ENCODE measurements at places on chromosomes 12 and 14.

DNA sequence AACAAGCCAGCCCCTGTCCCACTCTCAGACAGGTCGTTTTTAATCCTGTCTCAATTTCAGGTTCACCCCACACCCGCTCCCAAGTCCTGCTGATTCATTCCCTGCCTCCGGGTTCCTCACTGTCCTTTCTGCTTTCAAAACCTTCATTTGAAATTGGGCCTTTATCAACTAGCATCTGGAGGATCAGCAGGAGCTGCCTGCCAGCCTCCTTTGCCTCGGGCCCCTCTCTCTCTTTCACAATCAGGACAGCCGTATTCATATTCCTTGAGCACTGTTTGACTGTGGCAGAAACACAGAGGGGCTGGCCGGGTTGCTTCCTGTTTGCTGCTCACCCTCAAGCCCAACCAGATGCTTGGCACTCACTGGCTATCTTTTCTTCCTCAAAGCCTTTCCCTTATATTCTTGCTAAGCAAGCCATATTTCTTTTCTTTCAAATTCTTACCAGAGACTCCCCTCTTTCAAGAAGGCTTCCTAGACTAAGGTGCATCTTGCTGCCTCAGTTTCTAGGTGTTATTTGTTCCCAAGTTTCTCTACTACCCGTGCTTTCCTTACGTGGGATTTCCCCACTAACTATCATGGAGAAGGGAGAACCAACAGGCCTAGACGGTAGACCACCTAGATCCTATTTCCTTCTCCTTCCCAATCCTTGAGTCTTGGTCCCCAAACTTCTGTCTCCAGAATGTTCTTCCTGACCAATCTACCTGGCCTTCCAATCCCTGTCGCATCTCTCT is 3.0 kb downstream of the GALNT6 start:
- no peak for DNase-seq

DNA sequence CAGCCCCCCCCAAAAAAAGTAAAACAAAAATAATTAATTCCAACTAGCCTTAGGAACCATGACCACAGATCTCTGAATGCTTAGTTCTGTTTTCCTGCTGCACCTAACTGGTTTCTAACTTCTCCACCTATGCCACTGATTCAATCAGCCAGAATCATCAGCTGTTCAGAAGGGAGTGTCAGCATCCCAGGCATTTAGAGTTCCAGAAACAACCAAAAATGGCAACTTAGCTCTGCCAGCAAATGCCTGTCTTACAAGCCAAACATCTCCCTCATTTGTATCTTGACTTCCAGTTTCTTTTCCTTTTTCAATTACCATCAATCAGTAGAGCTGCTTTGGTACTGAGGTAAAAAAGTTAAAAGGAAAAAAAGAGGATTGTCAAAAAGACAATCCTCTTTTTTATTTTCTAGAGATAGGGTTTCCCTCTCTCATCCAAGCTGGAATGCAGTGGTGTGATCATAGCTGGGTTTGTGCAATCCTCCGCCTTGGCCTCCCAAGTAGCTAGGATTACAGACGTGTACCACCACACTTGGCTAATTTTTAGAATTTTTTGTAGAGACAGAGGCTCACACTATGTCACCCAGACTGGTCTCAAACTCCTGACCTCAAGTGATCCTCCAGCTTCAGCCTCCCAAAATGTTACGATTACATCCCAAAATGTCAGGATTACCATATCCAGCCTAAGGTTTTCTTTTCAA is 45.2 kb upstream of the ISM2 start:
- DNase-seq: no peak

DNA sequence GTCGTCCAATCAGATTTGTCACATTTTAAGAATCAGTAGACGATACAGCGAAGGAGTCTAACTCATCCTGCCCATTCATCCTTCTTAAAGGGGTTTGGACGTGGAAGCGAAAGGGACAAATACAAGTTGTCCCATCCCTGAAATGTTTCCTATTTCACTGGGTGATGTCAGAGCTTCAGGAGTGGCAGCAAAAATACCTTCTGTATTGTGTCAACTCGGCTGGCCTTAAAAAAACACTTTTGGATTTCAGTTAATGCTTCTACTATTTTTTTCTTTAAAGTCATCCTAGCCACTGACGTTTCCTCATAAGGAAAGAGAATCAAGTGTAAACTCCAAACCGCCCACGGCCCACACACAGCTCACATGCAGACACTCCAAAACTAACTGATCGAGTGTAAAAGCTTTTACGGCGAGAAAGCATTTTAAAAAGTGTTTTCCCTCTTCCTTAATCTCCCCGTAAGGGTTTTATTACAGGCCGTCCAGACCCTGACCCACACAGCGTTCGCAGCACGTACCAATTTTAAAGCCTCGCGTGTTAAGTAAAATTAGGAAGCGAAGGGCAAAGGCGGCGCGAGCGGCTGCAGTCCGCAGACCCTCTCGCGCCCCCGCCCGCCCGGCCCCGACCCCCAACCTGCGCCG is 593 bp downstream of the CFL2 start:
- DNase-seq: peak; percentile 32

GRCh38 chr12:76450690-76451089 is 102.5 kb upstream of the BBS10 start:
- no peak for DNase-seq

- no peak for DNase-seq
Measured at GRCh38 chr14:33120966-33121365, 182.3 kb downstream of the NPAS3 start.

DNA sequence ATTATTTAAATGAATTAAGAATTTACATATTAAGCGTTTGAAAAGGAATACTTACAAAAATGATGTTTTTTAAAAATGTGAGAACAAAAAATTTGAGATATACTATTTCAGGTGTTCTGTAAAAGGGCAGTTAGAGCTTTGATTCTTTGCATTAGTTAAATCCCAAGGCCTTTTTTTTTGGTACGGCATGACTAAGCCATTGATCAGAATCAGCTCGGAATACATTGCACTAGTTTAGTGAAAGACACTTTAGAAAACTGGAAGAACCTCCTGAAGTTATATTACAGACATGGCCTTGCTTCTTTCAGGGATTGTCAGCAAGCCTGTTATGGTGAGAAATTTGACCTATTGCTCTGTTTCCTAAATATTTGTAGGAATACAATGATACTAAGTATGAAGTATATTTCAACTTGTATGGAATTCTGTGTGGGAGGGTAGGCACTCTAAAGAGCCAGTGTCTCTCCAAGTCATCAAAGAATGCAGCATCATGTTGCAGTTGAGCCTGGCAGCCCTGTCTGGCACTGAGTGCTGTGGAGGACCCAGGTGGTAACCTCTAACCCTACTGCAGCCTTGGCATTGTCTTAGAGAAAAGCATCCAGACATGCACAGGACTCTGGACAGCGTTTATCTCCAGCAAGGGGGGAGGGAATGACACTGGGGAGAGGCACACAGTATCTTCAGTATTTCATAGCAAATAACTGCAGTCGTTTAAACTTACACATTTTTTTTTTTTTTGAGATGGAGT is 1.5 kb downstream of the KLC1 start:
- no peak for DNase-seq

- no peak for DNase-seq
Measured at GRCh38 chr12:45674181-45674977, 55.1 kb upstream of the ARID2 start.

- no peak for DNase-seq
Measured at GRCh38 chr14:68551045-68551683, 241.7 kb downstream of the ZFP36L1 start.

GRCh38 chr12:6279631-6280030 is 30.9 kb upstream of the PLEKHG6 start:
- no peak for DNase-seq

DNA sequence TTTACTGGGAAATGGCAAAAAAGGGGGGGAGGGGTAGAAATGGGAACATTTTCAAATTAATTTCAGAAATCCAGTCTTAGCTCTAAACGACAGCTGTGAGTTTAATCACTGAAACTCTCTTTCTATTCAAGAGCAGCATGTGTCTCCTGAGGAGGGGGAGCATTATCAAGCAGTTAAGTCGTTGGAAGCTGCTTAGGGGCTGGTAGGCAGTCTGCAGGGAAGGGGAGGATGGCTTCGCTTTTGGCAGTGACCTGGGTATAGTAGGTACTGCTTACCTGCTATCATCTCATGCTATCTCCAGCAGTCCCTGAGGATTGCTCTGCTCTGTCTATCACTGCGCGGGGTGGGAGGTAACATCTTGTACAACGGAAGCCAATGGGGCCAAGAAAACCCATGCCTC is 567.4 kb downstream of the NRXN3 start:
- no peak for DNase-seq

GRCh38 chr14:68413509-68413908 is 379.4 kb downstream of the ZFP36L1 start:
- no peak for DNase-seq

GRCh38 chr12:23253191-23253590 is 628.2 kb downstream of the ETNK1 start:
- no peak for DNase-seq

GRCh38 chr14:31582836-31583452 is 21.7 kb downstream of the NUBPL start:
- DNase-seq: no peak

- no peak for DNase-seq
Measured at GRCh38 chr14:89977668-89978067, 21.9 kb downstream of the TDP1 start.

- DNase-seq: no peak
Measured at GRCh38 chr12:125996443-125996842, 931.2 kb downstream of the AACS start.

GRCh38 chr12:56722832-56723231 is 2.3 kb downstream of the NACA start:
- DNase-seq: no peak

- DNase-seq: no peak
Measured at GRCh38 chr12:1439687-1440086, 154.7 kb downstream of the FBXL14 start.

DNA sequence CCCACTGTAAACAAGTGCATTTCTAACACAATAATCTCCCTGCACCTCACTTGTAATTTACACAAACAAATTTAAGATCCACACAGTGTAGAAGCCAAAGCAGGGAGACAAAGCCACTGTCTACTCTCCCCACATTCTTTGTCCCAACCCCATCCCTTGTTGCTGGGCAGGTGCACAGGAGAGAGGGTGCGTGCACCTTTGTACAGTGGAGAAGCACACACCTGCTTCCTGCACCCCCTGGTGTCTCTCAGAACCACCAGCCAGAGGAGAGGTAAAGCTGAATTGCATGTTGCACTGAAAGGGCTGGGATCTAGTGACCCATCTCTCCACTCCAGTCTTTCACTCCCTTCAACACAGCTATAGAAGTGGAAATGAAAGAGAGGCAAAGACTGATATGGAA is 51.4 kb upstream of the IFNG-AS1 start:
- no peak for DNase-seq

- no peak for DNase-seq
Measured at GRCh38 chr14:43014338-43014737, 1407.7 kb downstream of the LRFN5 start.

DNA sequence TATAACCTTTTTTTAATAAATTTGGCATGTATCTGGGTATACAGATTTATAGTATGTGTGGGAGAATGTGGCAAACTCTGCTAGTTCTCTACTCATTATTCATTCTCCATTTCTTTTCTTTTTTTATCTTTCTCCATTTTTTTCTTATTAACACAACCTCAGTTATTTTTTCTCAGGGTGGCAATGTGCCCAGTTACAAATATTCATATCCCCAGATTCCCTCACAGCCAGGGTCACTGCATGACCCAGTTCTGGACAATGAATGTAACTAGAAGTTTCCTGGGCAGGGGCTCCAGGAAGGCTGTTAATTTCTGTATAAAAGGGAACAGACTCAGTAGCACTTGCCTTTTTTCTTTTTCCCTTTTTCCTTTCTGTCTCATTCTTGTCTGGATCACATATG is 95.6 kb downstream of the VCPKMT start:
- DNase-seq: no peak

DNA sequence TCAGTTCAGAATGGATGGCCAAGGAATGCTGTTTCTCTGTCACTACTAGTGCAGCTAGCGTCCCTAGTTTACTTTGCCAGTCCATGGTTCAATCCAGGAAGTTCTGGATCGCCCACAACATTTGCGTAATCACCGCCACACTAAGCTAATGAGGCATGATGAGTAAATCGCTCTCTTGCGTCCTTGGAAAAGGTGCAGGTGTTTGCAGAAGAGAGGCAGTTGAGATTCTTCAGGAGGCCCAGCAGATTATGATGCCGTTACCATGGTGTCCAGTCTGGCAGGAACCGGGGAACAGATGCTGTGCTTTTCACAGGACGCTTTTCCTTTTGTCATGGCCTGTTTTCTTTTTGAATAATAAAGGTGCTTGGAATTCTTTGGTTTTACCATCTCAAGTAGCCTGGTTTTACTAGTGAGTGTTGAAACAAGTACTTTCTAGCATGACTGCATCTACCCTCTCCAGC is 9.0 kb downstream of the TPH2 start:
- no peak for DNase-seq

- no peak for DNase-seq
Measured at GRCh38 chr14:98347686-98348085, 924.3 kb downstream of the BCL11B start.

GRCh38 chr12:117284140-117284539 is 77.3 kb downstream of the NOS1 start:
- no peak for DNase-seq

DNA sequence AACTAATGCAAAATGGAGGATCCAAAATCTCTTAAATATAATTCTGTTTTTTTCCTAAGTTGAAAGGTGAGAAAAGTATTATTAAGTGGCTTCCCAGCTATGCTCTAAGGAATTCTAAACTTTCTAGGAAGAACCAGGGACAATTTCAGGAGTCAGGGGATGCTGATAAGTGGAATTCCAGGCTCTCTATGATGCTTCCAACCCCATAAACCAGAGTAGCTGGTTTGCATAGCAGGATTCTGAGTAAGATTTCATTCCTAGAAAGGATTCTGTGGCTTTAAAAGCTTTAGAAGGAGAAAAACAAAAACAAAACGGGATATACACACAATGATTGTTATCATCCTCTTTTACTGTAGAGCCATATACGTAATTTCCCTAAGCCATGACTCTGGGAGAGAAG is 93.9 kb downstream of the SLC16A7 start:
- DNase-seq: no peak

DNA sequence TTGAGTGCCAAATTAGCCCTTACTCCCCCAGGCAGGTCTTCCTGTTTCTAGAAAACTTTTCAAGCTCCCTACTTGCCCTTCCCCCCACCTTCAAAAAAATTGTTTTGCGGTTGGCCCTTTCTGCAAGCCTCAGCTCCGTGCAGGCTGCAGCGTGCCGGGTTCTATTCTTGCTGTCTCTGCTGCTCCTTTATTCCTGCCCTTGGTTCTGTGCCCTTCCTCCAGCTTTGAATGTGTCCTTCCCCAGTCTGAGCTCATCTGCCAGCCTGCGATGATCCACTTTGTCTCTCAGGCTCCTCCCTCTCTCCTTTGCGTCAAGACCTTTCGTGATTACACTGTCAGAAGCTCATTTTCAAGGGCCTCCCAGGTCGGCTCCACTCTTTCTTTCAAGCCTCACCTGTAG is 98.6 kb downstream of the IRF2BPL start:
- peak; percentile 41 for DNase-seq

GRCh38 chr14:50774542-50775267 is 56.3 kb downstream of the NIN start:
- DNase-seq: no peak
